Activated naive CD4-positive, alpha-beta T cell treated with anti-CD3 and anti-CD28 coated beads, Interleukin-2, amount 50 U/mL, for 16 hours (primary cell): ENCODE measurements at places on chromosomes 12 and 14.

GRCh38 chr12:121238604-121239350 is 28.8 kb downstream of the P2RX4 start:
- no peak for DNase-seq

GRCh38 chr14:45298423-45299117 is 45.6 kb upstream of the MIS18BP1 start:
- no peak for DNase-seq

DNA sequence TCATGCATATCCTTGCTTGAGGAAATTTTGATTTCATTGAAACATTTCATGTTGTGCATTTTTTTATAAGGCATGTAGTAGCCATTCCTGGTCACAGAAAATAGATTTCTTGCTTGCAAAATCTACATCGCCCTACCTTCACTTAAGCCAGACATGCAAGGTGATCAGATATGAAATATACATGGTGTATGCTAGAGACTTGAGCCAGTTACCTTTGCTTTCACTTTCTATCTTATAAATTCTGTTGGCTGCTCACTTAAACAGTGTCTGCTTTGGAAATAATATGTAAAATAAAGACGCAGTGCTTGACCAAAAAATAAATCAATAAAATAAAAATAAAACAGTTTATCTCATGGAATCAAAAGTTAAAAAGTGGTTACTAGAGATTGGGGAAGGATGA is 136.5 kb downstream of the LRFN5 start:
- DNase-seq = no peak

DNA sequence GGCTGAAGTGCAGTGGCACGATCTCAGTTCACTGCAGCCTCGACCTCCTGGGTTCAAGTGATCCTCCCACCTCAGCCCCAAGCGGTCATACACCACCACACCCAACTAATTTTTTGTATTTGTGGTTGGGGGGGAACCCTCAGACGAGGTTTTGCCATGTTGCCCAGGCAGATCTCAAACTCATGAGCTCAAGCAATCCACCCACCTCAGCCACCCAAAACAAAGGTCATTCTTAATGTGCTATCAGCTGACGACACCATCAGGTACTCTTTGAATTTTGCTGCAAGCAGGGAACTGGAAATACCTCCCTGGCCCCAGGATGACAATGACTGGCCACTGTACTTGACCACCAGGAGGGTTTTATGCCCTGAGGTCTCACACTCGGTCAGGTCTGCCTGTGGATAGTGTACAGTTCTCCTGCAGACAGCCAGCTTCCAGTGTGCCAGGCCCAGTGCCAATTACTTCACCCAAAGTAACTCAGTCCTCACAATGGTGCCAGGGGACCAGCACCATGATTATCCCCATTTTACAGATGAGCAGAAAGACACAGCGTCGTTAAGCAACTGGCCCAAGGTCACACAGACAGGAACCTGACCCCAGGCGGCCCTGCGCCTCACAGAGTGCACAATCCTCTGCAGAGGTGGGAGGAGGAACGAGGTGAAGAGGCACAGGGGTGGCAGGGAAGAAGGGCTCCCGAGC is 42.9 kb downstream of the ITPK1 start:
- DNase-seq = no peak
